NCI-H2029 treated with DMSO at 0.1 percent for 48 hours (cell line): ENCODE measurements at places on chromosomes 7 and 10.

GRCh38 chr7:14747701-14748100 lies 154.8 kb downstream of the DGKB start:
- DNase-seq = no peak

DNA sequence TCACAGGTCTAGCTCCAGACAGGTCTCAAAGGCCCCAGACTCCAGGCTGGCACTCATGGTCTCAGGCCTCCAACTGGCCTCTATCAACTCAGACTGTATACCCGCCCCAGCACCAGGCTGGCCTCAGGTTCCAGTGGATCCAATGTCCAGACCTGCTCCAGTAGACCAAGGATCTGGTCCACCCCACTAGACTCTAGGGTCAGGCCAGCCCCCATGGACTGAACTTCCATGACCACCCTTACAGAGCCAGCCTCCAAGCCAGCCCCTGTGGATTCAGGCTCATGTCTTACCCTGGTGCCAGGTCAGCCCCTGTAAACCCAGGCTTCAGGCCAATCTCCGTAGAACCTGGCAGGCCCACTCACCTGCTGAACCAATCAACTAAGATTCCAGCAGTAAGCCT lies 16.8 kb upstream of the GNAT3 start:
- DNase-seq = no peak

- no peak for DNase-seq
Measured at GRCh38 chr10:98316661-98317060, 48.7 kb upstream of the LOXL4 start.

GRCh38 chr10:71277914-71278665 lies 41.0 kb upstream of the SLC29A3 start:
- no peak for DNase-seq

GRCh38 chr10:98307916-98308541 lies 40.0 kb upstream of the LOXL4 start:
- DNase-seq = no peak

DNA sequence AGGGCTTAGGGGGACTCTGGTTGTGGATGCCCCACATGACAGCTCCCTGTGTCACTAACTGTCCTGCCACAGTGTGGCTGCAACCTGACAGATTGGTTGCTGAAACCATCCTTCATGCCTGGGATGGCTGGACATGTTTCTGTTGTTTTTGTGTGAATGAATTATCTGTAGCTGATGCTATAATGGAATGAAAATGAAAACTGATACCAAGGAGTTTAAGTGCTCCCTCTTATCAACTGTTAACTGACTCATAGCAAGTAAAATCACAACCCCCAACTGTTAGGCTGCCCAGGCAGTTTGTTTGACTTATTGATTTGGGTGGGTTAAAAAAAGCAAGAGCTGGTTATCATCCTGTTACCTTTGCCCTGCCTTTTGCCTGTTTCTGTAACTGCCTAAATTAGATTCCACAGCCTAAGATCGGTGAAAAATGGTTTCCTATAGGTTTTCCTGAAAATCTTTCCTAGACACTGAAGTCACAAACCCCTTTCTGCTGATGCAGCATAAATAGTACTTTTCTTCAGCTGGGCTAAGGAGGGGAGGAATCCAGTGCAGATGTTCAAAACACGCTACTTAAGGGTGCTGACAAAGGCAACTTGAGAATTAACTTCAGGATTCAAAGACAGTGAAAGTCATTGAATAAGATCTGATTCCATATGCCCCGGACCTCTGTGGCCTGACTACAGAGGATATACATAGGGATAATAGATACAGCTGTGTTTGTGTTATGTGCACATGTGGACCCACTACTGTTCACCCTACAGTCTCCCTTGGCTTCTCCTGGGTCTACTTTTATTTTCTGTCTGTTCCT lies 5.7 kb downstream of the FRAT2 start:
- DNase-seq = no peak

DNA sequence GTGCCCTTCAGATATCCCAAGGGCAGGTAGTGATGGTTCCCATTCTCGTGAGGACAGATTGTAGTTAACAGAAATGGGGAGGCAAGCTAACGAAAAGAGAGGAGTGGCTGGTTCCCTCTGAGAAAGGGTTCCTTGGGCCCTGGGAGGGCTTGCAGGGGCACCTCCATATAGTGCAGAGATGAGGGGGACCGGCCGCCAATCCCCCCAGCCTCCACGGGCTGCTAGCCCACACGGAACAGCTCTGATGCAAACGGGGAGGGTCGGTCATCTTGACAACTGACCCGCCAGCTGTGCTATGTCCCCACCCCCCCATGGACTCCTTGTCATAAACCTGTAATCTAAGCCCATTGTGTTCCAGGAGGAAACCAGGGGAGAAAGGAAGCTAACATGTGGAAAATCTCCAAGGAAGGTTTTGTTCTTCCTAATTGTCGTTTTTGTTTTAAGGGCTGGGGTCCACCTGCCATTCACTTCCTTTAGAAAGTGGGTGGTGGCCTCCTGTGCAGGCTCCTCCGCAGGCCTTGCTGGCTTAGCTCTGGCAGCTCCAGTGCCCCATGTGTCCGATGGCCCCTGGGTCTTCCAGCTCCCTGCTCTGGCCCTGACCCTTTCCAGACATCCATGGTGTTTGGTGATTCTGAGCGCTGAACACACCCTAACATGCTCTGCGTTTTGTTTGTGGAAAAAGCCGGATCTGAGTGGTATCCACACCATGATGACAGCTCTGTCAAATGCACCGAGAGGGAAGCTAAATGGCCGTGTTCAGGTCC lies 15.9 kb downstream of the ADCY1 start:
- no peak for DNase-seq

DNA sequence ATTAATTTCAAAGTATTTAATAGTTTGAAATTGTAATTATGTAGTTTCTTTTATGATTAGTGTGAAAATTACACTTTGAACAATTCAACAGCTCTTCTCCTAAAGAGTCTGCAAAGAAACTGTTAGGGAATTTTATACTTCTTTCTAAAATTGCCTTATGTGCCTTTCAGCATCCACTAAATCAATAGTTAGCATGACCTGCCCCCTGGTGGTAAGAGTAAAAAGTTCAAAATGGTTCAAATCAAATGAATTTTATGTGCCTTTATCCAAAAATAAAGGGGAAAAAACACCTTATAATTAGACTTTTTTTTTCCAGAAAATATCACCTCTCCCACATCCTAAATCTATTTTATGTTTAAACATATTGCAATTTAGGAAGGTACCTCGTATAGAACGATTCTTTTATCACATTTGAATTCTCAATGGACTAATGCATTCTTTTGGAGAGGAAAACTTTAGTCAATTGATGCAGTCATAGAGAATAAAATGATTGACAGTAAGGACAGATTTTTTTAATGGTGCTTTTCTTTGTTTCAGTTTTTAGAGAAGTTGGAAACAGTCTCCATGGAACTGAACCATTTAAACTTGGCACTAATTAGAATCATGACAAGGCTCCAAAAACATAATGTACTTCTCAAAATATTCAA lies 163.7 kb downstream of the SEMA3D start:
- no peak for DNase-seq

DNA sequence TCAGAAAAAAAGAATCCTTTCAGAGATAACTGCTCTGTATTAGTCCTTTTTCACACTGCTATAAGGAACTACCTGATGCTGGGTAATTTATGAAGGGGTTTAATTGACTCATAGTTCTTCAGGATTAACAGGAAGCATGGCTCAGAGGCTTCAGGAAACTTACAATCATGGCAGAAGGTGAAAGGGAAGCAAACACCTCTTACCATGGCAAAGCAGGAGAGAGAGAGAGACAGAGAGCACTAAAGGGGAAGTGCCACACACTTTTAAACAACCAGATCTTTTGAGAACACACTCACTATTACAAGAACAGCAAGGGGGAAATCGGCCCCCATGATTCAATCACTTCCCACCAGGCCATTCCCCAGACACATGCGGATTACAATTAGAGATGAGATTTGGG lies 114.2 kb downstream of the TES start:
- no peak for DNase-seq

GRCh38 chr10:13767676-13768178 lies 181.0 kb downstream of the PRPF18 start:
- no peak for DNase-seq

- DNase-seq = no peak
Measured at GRCh38 chr10:128018236-128018635, 108.0 kb downstream of the MKI67 start.

DNA sequence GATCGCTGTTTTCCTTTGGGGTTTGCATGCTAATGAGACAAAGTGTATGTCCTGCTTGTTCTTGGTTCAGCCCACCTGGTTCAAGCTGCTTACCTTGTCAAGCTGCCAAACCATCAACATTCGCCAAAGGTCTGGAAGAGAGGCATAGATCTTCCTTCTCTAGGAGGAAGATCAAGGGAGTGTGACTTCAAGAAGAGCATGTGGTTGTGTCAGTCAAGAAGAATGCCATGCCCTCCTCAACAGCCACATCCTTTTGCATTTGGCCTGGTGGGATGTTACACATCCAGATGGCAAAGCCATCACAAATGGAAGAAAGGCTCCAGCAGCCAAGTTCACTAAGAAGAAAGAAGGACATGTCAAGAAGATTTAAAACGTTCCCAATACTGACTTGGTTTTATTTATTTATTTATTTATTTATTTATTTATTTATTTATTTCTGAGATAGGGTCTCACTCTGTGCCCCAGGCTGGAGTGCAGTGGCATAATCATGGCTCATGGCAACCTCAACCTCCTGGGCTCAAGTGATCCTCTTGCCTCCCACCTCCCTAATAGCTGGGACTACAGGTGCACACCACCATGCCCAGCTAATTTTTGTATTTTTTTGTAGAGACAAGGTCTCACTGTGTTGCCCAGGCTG lies 5.1 kb upstream of the PIP4K2A start:
- DNase-seq = no peak

DNA sequence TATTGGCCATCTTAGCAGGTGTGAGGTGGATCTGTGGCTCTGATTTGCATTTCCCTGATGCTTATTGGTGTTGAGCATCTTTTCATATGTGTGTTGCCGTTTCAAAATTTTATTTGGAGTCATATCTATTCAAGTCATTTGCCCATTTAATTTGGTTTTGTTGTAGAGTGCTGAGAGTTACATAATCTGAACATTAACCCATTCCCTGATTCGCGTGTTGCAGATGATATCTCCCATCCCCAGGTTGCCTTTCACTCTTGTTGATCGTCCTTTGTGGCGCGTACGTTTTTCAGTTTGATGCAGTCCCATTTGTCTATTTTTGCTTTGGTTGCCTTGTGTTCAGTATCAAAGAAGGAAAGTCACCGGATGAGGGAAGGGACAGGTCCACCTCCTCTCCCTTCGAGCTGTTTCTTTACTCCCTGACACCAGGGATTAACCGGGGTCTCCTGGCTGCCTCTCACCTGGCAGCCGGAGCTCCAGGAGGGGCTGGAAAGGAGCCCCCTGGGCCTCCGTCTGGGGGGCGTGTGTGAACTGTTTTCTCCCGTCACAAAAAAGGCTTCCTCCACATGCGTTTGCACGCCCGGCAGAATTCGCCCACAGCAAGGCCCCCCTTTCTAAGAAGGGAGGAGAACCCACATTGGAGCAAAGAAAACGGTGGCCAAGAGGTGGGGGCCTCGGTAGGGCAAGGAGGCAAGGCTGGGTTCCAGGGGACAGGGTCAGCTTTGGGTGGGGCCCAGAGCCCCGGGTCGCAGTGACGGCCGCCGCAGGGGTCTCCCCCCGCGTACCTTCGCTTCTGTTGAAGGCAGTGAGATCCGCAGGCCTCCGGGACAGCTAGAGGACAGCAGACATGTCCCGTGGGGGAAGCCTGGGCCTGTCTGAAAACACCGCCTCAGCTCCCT lies 8.3 kb downstream of the MNX1 start:
- no peak for DNase-seq
